ENCODE measurements at places on chromosomes 11 and 22.

DNA sequence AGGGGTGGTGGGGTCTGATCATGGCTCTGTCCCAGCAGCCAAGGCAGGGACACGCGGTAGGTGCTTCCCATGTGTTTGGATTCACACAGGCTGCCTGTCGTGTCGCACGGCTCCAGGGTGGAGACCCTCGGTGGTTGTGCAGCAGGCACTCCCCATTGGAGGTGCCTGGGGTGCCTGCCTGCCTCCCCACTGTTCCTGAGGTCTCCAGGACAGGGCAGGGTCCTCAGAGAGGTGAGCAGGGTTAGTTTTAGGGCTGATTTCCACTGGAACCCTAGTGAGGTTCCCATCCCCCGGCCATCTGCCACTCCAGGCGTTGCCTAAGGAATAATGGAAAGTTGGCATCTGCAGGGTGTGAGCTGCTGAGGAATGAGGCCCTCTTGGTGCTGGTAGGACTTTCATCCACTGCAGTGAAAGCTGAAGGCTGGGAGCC, 32.3 kb downstream of the OSBPL5 start:
- DNase-seq: no peak

DNA sequence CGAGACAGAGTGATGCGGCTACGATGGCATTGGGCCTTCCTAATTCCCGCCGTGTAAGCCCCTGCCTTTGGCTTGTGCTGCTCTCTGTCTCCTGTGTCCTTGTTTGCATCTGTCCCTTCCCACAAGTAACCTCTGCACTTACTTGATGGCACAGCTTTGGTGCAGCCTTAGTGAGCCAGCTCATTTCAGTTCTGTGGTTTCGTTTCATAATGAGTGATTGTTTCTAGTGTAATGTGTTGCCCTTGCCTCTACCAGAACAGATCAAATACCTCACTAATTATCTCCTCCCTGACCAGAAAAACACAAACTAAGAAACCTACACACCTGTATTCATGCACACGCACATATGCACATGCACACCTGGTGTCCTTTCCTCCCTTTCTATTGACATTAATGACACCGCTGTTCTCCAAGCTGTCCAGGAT, 58.8 kb downstream of the GRK3 start:
- no peak for DNase-seq

GRCh38 chr11:116828632-116829524, 829 bp upstream of the APOC3 start:
- no peak for DNase-seq

- no peak for DNase-seq
Measured at GRCh38 chr11:60957188-60957587, 5.2 kb upstream of the SLC15A3 start.

GRCh38 chr22:44975427-44976262, 34.2 kb downstream of the PHF21B start:
- peak; percentile 8 for DNase-seq

- no peak for DNase-seq
Measured at GRCh38 chr22:39144101-39144767, 8.2 kb downstream of the CBX7 start.

GRCh38 chr11:64153812-64154211, 12.1 kb downstream of the MACROD1 start:
- DNase-seq: no peak
